Putamen (tissue), 1 donor: ENCODE measurements at places on chromosomes 13 and 19.

DNA sequence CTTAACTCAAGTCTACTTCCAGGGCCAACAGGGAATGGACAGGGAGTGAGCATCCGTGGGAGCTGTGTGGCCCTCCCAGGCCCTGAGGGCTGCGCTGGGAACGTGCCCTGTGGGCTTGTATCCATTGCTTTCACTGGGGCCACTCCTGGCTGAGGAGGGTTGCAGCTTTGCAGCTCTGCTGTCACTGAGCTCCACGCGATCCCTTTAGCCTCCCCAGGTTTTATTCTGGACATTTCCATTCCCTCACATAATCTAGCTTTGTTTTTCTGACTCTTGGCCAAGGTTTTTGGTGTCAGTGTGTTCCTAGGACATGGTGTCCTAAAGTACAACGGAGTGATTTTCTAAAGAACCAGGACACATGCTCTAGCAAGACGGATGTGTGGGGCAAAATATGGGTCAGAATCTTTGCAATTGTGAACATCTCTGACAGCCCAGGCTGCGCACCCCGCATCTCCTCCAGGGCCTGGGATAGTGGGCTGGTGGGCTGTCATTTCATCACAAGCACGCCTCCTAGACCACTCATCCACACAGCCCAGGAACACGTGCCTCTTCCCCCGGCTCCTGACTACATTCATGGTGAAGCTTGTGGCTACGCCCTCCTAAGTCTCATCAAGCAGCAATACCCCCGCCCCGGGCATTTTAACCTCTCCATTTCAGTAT, 28.0 kb downstream of the GGACT start:
- no peak for DNase-seq

DNA sequence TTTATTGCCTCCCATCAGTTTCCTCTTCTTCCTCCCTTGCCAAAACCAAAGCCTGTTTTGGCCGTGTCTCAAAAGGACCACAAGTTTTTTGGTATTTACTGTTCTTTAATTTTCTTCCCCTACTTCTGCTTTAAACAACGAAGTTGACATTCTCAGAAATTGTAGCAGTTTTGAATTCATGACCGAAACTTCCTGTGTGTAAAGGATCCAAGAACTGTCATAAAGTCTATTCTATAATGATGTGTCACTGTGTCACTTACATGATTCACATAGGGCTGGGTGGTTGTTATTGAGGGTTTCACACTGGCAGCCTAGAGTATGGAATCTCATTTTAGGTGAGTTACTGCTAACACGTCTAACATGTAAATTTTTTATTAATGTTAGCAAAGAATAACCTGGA, 741.0 kb upstream of the KLHL1 start:
- DNase-seq: no peak

DNA sequence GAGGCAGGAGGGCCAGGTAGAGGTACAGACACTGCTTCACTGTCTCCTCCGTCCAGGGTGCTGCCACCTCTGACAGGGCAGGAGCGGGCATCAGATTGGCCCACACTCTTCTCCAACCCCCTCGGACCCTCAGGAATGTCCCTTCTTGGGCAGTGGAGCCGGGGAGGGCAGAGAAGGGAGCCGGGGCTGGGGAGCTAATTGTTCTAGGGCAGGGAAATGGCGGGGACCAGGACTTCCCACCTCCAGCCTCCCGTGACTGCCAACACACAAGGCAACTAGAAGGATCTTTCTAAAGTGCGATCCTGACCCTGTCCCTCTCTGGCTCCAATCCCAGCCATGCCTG, 10.1 kb upstream of the RSPH6A start:
- no peak for DNase-seq

DNA sequence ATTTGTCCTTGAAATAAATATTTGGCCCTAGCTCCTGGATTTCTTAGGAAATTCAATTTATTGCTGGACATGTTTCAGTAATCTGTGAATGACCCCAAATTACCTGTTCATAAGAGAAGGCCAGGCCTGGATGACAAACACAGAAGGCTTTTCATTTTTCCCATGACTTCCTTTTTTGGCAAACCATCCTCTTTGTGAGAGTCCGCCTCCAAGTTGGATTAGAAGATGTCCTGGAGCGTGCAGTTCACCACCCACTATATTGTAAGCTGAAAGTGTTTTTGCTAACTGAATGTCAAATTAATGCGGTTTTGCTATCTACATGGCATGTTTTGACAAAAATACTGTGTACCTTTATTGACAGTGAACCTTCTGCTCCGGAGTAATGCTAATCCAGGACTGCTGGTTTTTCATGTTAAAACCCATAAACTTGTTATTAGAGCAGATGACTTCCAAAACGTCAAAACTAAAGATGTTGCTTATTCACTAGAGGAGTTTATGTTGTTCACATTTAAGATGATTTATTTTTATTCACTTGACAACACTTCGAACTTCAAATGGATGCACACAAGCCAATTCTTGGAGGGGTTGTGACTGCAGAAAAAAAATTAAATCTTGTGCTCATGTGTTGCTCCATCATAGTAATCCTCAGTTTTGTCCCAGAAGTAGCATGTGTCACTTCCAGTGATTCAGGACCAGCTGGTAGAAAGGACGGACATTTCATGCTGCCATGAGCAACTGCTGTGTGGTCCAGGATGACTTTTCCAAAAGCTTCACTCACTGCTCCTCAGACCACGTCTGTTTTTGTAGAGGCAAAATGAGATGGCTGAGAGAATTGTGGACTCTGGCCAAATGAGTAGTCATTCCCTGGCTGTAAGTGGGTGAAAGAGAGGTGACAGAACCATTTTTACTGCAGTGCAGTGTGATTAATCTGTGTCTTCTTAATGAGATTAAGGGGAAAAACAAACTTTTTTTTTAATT, 71.0 kb downstream of the ITGBL1 start:
- DNase-seq: peak; percentile 14

DNA sequence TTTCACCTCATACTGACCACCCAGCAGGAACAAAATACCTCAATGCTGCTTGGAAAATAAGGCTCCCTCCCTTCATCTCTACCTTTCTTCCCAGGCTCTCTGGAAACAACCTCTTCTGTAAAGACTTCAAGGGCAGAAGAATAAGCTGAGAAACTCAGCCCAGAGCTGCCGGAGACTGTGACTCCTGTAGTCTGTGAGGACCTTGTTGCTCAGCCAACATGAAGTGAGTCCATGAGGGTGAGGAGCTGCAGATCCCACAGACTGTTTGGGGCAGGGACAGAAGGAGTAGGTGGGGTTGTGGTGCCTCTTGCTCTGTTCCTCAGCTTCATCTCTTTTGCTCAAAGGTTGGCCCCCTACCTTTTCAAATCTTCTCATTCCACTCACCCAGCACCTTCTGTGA, 7.8 kb downstream of the LILRA5 start:
- no peak for DNase-seq

DNA sequence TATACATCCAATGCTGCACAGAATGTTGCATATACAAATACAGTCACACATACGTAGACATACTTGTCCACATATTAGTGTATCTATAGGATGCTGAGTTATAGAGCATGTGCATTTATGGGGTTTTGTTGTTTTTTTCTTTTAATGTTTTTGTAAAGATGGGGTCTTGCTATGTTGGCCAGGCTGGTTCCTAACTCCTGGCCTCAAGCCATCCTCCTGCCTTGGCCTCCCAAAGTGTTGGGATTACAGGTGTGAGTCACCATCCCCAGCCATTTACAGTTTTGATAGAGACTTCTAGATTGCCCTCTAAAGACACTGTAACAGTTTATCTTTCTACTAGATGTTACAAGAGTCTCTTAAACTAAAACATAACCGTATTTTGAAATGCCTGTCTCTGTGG, 14.3 kb downstream of the HNRNPUL1 start:
- DNase-seq: no peak

- DNase-seq: no peak
Observed at GRCh38 chr19:55015126-55015525, 22.9 kb downstream of the GP6 start.

DNA sequence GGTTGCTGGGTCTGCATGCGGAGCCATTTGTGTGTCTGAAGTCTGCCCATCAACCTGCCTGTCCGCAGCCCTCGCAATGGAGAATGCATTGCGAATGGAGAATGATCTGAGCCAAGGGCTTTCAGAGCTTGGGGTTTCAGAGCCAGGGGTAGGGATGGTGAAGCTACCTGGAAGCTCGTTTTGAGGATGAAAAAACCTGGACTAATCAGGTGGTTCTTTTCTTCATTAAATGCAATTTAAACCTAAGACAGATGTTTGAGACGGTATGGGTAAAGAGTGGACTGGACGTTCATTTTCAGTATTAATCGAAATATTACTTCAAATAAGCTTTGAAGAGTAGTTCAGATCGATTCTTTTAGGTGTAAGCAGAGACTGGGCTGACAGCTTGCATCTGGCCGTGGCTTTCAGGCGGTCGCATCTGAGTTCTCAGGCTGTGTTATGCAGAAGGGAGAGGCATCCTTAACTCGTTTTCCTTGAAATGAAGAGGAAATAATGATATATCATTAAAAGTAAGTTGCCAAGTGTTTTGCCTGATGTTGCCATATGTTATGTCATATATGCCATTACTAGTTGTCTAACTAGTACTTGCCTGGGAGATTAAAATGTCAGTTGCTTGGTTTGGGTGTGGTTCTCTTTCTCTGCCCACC, 801 bp downstream of the MCF2L start:
- no peak for DNase-seq

GRCh38 chr19:3538965-3539755, at the start of gene TEKTIP1:
Gene TEKTIP1, plus strand, starts transcription at chr19:3539174. Its CDS starts 4 bp downstream, at chr19:3539178.
- DNase-seq: no peak

- no peak for DNase-seq
Observed at GRCh38 chr19:32824191-32824751, 45.3 kb downstream of the SLC7A9 start.

DNA sequence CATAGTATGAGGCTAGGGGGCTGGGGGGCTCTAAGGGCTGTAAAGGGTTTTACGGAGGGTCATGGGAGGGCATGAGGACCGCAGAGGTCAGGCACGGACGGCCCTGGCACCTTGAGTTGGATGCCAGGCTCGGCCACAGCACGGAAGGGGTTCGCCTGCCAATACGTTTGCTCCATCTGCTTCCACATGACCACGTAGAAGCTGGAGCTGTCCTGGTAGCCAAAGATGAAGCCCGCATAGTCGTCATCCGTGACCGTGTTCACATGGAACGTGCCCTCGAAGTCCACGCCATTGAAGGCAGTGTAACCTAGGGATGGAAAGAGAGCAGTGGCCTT, 6.4 kb downstream of the COMP start:
- DNase-seq: no peak

DNA sequence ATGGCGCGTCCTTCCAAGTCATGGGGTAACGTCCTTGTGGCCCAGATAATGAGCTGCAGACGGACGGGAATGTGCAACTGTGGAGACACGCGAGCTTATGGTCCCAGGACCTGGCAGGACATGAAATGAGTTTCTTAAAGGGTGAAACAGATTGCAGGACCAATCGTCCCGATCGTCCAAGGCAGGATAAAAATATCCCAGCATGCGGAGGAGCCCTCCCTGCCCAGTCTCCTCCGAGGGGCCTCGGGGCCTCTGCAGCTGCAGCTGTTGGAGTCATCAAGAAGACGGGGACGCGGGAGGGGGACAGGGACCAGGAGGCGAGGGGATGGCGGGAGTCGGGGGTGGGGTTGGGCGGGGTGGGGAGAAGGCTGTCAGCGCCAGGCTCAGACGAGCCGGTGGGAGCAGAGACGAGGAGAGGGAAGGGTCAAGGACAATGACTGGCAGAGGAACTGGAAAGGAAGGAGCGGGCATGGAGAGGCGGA, 14.4 kb upstream of the GARIN5A start:
- no peak for DNase-seq

DNA sequence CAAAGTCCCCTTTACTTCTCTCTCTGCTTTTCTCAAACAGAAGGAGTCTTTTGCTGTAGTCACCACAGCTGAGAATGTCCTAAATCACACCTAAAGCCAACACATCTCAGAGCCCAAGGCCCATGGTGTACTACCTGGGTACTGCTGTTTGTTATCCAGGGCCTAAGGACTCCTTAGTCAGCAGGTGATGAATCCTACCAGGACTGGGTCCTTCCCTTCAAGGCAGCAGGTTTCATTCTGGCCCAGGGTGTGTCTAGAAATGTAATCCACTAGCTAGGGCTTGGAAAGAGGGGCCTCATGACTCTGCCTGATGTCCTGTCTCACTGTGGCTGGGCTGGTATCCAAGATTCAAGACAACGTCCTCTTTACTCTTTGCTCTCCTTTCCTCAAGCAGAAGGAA, 36.2 kb upstream of the ENOX1 start:
- DNase-seq: no peak

DNA sequence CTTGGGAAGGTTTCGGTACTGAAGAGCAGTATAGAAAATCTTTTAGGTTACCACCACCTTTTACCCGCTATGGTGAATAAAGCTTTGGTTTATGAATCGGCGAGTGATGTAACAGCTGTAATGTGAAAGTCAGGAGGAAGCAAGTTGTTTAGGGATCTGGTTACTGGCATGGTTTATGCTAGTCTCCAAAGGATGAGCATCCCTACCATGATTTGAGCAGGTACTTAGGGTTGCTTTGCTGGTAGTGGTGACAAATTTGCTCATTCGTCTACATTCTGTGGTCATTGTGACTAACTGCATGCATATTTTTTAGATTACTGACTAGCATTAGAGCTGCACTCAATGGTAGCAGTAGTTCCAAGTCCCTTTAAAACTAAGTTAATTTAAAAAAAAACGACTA, 104.1 kb downstream of the FRY start:
- no peak for DNase-seq

DNA sequence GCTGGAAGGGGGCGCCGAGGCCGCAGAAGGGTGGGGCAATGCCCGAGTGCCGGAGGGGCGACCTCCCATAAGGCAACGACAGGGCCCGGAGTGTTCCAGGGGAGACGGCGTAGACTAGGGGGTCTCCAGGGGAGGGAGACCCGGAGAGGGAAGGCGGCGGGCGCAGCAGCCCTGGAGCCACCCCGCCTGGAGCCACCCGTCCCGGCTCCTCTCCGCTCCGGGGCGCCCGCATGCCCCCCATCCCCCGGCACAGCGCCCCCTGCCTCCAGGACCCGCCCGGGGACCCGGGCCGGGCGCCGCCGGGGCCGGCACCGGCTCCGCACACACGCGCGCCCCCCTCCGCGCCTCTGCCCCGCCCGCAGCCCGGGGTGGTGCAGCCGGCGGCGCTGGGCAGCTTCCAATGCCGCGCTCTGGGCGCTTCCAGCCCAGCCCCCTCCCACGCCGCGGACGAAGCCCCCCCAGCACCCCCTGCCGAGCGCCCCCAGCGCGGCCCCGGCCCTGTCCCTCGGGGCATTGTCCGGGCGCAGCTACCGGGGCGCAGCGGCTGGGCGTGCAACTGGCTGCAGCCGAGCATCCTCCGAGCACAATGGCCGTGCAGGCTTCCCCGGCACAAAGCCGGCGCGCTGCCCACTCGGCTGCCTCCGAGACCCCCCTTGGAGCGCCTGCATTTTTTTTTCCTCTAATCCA, 519 bp downstream of the PTPRS start:
- DNase-seq: no peak

DNA sequence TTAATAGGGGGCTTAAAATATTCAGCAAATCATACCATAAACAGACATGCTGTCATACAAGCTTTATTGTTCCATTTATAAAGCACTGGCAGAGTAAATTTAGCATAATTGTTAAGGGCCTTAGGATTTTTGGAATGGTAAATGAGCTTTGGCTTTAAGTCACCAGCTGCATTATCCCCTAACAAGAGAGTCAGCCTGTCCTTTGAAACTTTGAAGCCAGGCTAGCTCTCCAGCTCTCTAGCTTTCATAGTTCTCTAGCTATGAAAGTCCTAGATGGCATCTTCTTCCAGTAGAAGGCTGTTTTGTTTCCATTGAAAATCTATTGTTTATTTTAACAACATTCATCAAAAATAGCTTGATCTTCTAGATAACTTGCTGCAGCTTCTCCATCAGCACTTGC, 420.8 kb upstream of the GPC6 start:
- DNase-seq: no peak
